Activated T-helper 2 cell treated with anti-CD3 and anti-CD28 coated beads, Interferon-gamma antibody, Interleukin-2, Interleukin-4, amounts not matched to agents 10 μg/mL and 5 μg/mL and 100 μg/mL, durations not matched to agents 14 hours and 24 hours and 36 hours (primary cell): ENCODE measurements at places on chromosomes 4 and X.

DNA sequence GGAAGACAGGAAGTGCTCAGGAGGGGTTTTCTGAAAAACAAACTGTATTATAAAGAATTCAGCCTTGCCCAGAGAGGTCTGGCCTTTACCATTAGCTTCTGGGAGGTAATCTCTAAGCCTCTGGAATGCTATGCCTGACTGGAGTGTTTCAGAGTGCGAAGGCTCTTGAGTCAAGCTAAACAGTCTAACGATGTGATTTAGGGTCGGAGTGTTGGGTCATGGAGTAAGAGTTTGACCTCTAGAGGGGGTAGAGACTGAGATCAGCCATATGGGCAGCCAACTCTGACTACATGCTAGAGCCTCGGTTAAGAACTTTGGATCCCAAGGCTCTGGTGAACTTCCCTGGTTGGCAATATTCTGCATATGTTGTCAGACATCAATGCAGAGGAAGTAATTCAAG, 15.0 kb downstream of the BOD1L1 start:
- H3K36me3 ChIP-seq, result peaks cover 74% of the 10 kb centered on the region
- H3K27me3 ChIP-seq, result no peaks in the 10 kb centered on the region
- H3K4me3 ChIP-seq, result no peak overlapping the region
- no peak for DNase-seq

GRCh38 chr4:124061413-124061812, 651.1 kb downstream of the ANKRD50 start:
- H3K27ac ChIP-seq, result no peak overlapping the region
- H3K4me3 ChIP-seq, result no peak overlapping the region
- DNase-seq, result no peak
- H3K27me3 ChIP-seq, result no peaks in the 10 kb centered on the region

DNA sequence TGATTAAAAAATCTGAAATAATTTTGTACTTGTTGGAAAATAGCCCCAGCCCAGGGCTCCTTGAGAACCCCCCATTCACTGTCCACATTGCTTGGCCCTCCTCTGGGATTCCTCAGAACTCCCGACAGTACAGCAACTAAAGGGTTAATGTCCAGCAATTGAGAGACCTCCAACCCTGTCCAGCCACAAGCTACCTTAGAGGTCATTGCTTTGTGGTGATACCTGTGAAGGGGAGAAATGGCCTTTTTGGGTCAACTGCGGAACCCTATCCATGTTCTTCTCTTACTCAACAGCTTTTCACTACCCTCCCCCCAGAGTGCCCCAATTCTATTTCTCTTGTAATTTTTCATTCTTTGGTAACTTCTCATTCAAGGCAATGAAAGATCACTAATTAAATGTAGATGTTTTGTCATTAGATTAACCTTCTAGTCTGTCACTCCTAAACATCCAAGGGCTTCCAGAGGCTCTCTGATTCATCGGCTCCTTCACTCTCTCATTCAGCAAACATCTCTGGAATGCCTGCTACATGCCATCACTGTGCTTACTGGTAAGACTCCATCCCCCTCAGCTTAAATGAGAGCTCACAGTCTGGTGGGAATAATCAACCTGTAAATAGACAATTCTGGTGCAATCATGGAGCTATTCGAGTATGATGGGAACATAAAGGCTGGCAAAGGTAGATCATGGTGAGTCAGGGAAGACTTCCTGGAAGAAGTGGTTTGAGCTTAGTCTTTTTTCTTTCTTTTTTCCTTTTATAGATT, 241.4 kb upstream of the PGRMC2 start:
- peaks cover 8% of the 10 kb centered on the region for H3K27me3 ChIP-seq
- no peak overlapping the region for H3K4me3 ChIP-seq
- H3K27ac ChIP-seq, result no peak overlapping the region
- peaks cover 6% of the 10 kb centered on the region for H3K4me1 ChIP-seq

DNA sequence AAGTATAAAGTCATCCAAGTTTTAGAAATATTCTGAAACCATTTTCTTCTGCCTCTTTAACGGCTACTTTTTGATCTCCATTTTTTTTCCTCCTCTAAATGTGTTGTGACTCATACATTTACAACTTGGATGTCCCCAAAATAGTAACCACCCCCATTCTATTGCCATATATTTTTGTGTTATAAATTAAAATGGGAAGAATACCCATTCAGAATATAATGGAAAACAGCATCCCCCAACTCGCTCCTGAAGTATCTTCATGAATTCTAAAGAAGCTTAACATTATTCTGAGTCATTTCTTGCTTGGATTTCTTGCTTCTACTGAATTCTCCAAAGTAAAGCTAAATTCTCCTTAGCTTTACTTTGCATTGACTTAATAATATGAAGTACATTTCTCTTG, 92.0 kb upstream of the PTPN13 start:
- DNase-seq, result no peak
- H3K36me3 ChIP-seq, result no peaks in the 10 kb centered on the region
- peaks cover 30% of the 10 kb centered on the region for H3K27me3 ChIP-seq
- no peak overlapping the region for H3K4me3 ChIP-seq

DNA sequence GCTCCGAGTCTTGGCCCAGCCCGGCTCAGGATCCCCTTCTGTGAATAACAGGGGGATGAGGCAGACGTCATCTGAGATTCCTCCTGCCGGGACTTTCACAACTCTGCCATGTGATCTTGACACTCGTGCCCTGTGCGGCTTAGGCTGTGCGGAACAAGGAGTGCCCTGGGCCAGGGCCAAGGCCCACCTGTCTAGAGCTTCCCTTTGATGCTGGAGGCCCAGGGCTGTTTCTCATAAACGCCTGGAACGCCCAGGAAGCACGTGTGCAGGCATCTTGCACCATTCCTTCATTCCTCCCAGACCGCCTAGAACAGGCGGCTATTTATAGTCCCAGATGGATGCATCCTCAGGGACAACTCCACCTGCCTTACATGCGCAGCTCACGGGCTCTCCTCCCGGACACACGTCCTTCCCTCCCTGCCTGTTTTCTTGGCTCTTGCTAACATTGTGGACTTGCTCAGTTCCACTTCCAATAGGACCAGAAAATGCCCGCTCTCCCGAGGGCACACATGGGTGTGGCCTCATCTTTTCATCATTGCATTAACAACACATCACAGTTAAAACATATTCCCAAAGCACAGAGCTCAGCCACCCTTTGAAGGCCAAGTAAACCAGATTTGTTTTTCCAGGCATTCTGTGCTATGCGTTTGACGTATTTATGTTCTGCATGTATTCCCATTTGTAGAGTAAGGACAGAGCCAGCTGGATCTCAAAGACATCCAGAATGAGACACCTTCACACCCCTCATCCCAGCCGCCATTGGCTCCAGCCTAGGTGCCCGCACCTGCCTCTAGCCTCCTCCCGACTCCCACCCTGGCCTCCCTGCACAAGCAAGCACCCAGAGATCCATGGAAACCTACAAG, 57.2 kb downstream of the ABLIM2 start:
- H3K27me3 ChIP-seq, result no peaks in the 10 kb centered on the region
- no peak overlapping the region for H3K4me3 ChIP-seq
- no peaks in the 10 kb centered on the region for H3K4me1 ChIP-seq
- H3K36me3 ChIP-seq, result no peaks in the 10 kb centered on the region
- no peak for DNase-seq

GRCh38 chr4:151678048-151678872, 82.5 kb downstream of the GATB start:
- H3K4me3 ChIP-seq, result no peak overlapping the region
- H3K36me3 ChIP-seq, result no peaks in the 10 kb centered on the region
- DNase-seq, result no peak
- H3K4me1 ChIP-seq, result no peaks in the 10 kb centered on the region
- H3K27ac ChIP-seq, result no peak overlapping the region

DNA sequence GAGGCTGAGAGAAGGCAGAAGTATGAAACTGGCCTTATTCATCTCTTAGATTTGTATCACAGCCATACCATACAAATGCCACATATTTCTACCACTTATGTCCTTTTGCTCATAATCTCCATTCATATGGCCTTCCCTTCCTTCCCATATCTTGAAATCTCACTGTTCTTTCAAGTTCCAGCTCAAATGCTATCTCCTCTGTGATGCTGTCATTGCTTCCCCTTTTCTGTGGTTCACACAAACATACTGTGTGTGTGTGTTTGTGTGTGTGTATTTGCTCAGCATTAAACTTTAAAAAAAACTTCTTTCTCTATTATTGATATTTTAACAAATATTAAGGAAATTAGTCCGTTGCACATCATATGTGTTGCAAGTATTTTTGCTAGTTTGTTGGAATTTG, 26.7 kb downstream of the PHKA1 start:
- DNase-seq, result no peak
- H3K27ac ChIP-seq, result no peak overlapping the region
- no peak overlapping the region for H3K4me3 ChIP-seq
- H3K27me3 ChIP-seq, result no peaks in the 10 kb centered on the region
- H3K36me3 ChIP-seq, result peaks cover 8% of the 10 kb centered on the region

DNA sequence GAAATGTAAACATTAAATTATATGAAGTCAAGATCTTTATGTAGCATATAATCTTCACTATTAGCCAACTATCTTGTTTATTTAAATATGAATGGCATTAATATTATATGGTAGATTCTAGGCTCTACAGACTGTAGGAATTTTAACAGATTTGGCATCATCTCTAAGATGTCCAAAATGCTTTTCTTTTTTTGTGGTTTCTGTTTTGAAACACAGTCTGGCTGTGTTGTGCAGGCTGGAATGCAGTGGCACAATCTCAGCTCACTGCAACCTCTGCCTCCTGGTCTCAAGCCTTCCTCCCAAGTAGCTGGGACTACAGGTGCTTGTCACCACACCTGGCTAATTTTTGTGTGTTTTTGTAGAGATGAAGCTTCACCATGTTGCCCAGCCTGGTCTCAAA, 76.2 kb downstream of the ELOVL6 start:
- no peak overlapping the region for H3K4me3 ChIP-seq
- no peak for DNase-seq
- H3K36me3 ChIP-seq, result peaks cover 13% of the 10 kb centered on the region
- H3K27ac ChIP-seq, result no peak overlapping the region

DNA sequence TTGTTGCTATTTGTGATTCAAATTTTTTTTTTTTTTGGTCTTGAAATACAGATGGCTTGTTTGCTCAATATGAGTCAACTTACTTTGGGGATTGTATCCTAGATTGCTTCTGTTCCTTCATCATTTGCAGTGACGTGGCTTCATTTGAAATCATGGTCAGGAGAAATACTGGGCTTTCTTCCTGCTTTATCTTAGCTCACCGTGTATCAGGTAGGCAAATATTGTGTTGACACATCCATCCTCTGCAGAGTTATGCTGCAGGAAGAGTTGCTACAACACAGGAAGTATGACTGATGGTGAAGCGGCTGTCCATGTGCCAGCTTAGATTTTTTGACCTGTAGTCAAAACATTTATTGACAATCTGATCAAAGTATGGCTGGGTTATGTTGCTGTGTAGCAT, 232.2 kb downstream of the C4orf33 start:
- no peak for DNase-seq
- no peaks in the 10 kb centered on the region for H3K4me1 ChIP-seq
- H3K4me3 ChIP-seq, result no peak overlapping the region

- no peak overlapping the region for H3K27ac ChIP-seq
- H3K36me3 ChIP-seq, result no peaks in the 10 kb centered on the region
- H3K27me3 ChIP-seq, result no peaks in the 10 kb centered on the region
- H3K4me3 ChIP-seq, result no peak overlapping the region
- no peaks in the 10 kb centered on the region for H3K4me1 ChIP-seq
- DNase-seq, result no peak
Observed at GRCh38 chrX:27964432-27964831, 16.8 kb downstream of the DCAF8L1 start.

- no peaks in the 10 kb centered on the region for H3K4me1 ChIP-seq
- H3K27me3 ChIP-seq, result no peaks in the 10 kb centered on the region
- no peak for DNase-seq
- H3K27ac ChIP-seq, result no peak overlapping the region
Observed at GRCh38 chr4:69576251-69576877, 63.1 kb downstream of the UGT2A2 start.

- no peaks in the 10 kb centered on the region for H3K27me3 ChIP-seq
- DNase-seq, result no peak
- H3K4me1 ChIP-seq, result no peaks in the 10 kb centered on the region
- no peak within 1 kb of the TSS for H3K4me3 ChIP-seq
- no peak within 1 kb of the TSS for H3K27ac ChIP-seq
Observed at GRCh38 chr4:64409300-64409699, at the start of gene TECRL. TSS of gene TECRL (minus strand) at chr4:64409450. CDS start at chr4:64409351, 99 bp downstream.

DNA sequence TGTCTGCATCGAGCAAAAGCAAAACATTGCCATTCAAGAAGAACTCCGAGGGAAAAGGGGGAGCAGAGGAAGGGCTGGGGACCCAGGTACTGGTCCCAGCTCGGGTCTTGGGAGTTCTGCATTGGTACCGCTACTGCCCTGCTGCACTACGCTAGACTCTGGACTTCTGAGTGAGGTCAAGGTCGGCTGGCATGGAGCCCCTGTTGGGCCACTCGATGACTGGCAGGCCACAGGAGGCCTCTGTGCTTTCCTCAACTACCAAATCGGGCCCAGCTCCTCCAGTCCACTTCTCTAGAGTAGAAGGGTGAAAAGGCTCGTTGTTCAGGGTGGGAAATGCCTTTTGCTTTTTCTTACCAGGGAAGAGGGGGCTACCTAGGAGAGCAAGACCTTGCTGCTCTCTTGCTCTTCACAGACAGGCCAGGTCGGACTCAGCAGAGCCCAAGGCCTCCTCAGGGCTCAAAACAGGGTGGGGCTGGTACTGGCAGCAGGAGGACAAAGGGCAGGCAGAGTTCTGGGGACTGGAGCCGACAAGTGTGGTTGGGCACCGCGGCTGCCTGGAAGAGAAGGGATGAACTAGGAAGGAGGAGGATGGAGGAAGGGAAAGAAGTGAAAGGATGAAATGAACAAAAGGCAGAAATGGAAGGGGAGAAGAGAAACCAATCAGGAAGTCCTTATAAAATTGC, 8.9 kb upstream of the IRAK1 start:
- no peaks in the 10 kb centered on the region for H3K27me3 ChIP-seq
- H3K4me3 ChIP-seq, result no peak overlapping the region
- peak overlapping the region; percentile 33 for H3K27ac ChIP-seq

DNA sequence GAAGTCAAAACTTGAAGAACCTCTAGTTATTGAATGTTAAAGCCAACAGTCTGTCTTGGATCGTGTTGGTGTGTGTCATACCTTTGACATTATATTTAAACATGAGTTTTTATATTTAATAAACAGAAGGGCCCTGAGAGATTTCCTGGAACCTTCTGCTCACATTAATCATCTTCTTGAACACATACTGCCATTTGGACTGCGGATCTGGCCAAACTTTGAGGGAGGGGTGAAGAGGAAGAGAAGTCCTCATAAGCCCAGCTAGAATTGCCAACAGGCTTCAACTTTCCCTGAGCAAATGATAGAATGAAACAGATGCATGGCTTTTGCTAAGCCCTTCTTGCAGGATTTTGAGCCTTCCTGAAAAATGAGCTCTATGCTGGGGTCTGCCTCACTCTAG, 27.4 kb downstream of the CCKAR start:
- H3K4me3 ChIP-seq, result no peak overlapping the region
- no peak overlapping the region for H3K27ac ChIP-seq
- no peaks in the 10 kb centered on the region for H3K36me3 ChIP-seq
- DNase-seq, result no peak
- H3K27me3 ChIP-seq, result peaks cover 10% of the 10 kb centered on the region

GRCh38 chrX:108268434-108269080, 169.7 kb downstream of the COL4A6 start:
- no peak overlapping the region for H3K4me3 ChIP-seq
- H3K27me3 ChIP-seq, result no peaks in the 10 kb centered on the region
- DNase-seq, result no peak
- no peaks in the 10 kb centered on the region for H3K4me1 ChIP-seq
